ENCODE measurements at places on chromosomes 2 and 18. TPM values are rescaled to one million over a fixed set of nuclear protein-coding genes. Genes with fewer than 3 reads are reported as not detected.

SLC39A10 gene
- 8.0 TPM for polyA plus RNA-seq

IL1RN gene
- polyA plus RNA-seq: 4.9 TPM

GPR35 gene
- 3.3 TPM for polyA plus RNA-seq

AQP12A gene
- not detected for polyA plus RNA-seq

PFN4 gene
- 0.58 TPM for polyA plus RNA-seq

Measured in urinary bladder (tissue), 4 donors.